Iris pigment epithelial cell (primary cell): ENCODE measurements at places on chromosomes 11 and 22.
A peak's percentile ranks its signal among the peaks of the same experiment; 100 is the strongest.

GRCh38 chr11:111194860-111195568 is 50.5 kb upstream of the POU2AF2 start:
- no peak for DNase-seq

DNA sequence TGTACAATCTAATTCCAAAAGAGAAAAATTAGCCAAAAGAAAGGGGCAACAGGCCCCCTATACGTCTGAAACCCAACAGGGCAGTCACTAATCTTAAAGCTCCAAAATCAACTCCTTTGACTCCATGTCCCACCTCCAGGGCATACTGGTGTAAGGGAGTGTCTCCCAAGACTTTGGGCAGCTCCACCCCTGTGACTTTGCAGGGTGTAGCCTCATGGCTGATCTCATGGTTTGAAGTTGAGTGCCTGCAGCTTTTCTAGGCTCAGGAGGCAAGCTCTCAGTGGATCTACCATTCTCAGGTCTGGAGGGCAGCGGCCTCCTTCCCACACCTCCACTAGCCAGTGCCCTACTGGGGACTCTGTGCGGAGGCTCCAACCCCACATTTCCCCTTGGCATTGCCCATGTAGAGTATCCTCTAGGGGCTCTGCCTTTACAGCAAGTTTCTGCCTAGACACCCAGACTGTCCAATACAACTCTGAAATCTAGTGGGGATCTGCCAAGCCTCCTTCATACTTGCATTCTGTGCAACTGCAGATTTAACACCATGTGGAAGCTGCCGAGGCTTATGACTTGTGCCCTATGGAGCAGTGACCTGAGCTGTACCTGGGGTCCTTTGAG is 94.5 kb downstream of the TRIM29 start:
- DNase-seq, result no peak

- no peak for DNase-seq
Measured at GRCh38 chr11:90542092-90542491, 319.2 kb upstream of the CHORDC1 start.

DNA sequence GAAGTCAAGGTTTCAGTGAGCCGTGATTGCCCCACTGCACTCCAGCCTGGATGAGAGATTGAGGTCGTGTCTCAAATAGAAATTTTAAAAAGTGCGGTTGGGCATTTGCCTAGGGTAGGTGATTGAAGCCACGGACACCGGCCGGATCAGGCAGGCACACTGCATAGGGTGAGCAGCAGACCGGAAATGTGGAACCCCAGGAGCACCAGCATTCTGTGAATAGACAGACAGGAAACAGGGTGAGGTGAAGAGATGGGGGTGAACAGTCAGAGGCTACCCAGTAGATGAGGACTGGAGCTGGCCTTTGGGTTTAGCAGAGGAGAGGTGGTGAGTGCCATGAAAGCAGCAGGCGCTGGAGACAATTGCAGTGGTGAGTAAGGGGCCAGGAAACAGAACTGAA is 43.5 kb downstream of the PPFIA1 start:
- no peak for DNase-seq

DNA sequence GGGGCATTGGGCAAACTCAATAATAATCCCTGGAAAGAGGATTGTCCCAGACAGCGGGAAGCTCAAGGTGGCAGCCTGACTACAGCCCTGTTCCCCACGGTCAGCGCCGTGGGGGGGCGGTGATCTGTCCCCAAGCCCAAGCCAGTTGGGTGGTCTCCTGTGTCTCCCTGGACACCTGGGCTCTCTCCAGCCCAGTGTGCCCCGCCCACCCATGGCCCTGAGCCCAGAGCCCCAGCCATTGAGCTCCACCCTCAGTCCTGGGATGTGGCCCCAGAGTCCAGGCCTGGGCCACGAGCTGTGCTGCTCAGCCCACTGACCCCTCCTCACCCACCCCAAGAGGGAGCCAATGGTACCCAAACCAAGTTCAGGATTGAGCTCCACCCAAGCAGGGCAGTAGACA is 27.9 kb upstream of the PDE2A start:
- no peak for DNase-seq

GRCh38 chr11:15941206-15941770 is 415.1 kb downstream of the SOX6 start:
- peak; percentile 23 for DNase-seq

DNA sequence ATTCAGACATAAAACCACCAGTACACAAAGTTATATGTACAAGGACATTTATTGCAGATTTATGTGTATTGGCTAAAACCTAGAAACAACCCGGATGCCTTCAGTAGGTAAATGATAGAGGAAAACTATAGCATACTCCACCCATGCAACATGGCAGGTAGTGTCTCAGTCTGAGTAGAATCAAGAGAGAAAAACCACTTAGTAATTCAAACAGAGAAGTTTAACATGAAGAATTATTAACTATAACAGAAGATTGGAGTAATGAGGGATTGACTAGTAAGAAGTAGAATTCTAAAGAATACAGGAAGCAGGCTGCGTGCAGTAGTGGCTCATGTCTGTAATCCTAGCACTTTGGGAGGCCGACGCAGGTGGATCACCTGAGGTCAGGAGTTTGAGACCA is 16.2 kb upstream of the SPTY2D1 start:
- DNase-seq, result no peak

DNA sequence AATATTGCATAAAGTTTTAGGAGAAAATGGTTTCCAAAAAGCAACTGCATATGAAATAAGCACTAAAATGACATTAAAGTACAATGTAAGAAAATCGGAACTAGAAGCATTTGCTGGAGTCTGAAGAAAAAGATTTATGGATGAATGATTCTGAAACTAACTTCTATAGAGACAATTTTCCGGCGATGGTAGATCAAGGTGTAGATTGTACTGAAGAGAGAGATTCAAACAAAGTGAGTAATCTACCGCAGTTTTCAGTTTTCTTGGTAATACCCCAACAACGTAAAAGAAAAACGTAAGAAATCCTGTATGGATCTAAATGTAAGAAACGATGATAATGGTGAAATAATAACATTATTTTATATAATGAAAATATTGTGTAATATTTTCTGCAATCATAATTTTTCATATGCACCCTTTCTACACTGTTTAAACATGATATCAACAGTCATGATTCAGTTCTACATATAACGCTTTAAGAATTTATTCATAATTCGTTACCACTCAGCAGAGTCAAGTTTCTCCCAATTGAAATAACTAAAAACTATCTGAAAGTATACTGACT is 1.8 kb upstream of the CDPF1 start:
- DNase-seq, result no peak

DNA sequence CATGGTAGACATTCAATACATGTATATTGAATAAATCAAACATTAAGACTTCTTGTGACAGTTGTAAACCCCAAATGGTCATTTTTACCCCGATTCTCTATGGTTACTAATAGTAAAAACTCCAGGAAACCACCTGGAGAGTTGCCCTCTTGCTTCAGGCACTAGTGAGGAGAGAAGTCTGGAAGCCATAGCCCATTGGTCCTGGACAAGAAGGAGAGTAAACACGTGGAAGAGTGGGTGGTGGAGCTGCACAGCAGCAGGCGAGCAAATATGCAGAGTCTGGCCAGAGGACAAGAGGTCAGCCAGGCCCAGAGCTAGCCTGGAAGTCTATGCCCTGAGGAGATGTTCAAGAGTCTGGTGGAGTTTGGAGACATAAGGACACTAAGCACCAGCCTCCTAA is 17.7 kb downstream of the DCHS1 start:
- peak; percentile 81 for DNase-seq

GRCh38 chr11:33575311-33575710 is 125.3 kb downstream of the C11orf91 start:
- DNase-seq, result no peak

- no peak for DNase-seq
Measured at GRCh38 chr11:131530407-131530806, 160.0 kb downstream of the NTM start.

DNA sequence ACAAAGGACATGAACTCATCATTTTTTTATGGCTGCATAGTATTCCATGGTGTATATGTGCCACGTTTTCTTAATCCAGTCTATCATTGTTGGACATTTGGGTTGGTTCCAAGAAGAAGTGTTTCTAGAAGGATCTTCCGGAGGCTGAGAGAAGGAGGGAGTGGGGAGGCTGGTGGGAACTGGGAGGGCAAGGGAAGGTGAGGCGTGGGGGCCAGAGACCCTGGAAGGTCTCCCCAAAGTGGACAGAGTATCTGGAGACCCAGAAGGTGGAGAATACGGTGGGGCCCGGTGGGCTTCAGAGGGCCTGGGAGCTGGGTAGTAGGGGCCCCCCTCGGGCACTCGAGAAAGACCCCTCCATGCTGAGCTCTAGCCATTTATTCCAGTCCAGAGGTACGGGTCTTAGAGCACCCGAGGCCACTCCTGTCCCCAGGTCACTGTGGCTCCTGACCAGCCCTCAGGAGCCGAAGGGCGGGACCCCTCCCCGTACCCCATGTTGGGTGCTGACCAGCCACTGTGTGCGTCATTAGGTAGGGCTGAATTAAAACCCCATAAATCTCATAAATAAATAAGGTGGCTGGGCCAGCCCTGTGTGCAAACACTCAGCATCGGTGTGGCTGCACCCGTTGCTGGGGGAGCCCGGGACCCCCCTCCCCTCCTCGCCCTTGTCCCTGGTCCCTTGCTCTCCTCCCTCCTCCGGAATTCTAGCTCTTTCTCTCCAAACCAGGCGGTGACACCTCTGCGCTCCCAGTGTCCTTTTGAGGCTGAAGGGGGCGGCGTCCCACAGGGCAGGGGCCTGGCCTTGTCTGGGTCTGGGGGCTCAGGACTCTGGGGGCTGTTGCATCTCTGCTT is 38.8 kb upstream of the MUC5AC start:
- no peak for DNase-seq

DNA sequence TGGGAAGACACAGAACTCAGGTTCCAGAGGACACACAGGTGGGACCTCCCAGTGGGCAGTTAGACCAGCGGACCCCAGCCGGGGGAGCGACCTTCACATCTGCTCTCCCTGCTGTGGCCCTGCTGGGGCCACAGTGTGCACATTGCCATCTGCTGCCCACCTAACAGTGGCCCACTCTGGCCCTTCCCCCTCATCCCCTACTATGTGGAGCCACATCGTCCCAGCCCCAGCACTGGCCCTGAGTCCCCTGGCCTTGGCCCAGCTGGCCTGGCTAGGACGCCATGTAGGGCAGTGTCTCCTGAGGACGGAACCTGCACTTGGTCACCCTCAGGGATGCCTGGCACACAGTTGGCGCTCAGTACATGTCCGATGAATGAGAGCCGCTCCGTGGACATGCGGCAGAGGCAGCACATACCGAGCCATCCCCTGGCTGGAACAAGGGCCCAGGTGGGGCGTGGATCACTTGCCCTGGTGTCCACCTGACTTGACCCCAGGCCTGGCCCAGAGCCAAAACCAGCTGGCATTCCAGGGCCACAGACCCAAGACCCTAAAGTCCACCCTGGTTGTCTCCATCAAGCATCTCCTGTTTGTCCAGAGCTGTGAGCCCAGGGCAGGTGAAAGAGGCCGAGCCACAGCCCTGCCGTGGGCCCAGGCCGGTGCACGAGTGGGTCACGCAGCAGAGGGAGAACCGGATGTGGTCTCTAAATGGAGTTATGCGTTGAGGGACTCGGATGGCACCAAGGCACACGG is 93.1 kb upstream of the FGF3 start:
- DNase-seq, result no peak

DNA sequence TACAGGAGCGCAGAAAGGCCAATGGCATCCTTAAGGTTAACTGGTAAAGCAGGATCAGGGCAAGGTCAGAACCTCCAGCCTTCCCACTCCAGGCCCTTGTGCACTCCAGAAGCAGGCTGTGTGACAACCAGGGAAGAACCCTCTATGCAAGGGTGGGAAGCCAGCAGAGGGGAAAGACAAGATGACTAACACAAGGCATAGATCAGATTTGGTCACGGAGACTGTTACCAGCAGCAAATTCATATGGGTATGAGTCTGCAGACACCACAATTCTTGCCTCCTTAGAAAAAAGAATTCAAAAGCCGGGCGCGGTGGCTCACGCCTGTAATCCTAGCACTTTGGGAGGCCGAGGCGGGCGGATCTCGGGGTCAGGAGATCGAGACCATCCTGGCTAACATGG is 39.8 kb upstream of the MTNR1B start:
- peak; percentile 3 for DNase-seq

GRCh38 chr11:113587308-113587739 is 112.1 kb upstream of the DRD2 start:
- DNase-seq, result no peak

DNA sequence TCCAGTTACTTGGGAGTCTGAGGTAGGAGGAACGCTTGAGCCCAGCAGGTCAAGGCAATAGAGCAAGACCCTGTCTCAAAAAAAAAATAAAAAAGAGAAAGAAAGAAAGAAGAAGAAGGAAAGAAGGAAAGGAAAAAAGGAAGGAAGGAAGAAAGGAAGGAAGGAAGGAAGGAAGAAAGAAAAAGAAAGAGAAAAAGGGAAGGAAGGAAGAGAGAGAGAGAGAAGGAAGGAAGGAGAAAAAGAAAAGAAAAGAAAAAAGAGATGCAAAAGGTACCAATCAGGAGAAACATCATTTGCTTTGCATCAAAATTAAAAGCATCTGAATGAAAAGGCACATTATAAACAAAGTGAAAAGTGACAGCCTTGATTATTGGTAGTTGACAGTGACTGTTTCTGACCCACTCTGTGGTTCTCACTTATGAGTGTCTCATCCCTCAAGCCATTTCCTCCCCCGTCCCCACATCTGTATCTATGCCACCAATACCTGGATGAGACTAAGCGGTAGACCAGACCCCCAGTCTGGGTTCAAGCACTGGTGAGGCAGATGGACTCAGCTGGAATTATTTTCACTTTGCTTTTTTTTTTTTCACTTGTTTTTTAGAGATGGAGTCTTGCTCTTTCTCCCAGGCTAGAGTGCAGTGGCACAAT is 33.0 kb upstream of the XBP1 start:
- DNase-seq, result no peak

DNA sequence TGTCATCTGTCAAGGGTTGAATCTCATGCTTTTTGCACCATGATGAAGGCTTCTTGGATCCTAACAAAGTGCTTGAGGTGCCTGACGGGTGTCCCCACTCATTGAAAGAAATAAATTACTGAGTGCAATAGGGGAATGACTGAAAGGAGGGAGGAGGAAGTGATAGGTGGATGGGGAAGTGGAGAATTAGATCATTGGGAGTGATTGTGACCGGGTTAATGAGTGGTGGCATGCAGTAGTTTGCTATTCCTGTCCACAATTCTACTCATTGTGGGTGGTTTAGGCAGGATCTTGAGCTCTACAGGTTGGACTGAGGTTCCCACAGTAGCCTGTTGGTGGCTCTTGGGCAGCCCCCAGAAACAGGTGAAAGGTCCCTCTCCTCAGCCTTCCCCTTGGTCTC is 44.3 kb downstream of the THAP12 start:
- DNase-seq, result no peak

GRCh38 chr22:24803064-24803542 is 2.9 kb upstream of the SGSM1 start:
- peak; percentile 26 for DNase-seq

- DNase-seq, result no peak
Measured at GRCh38 chr11:10092426-10092825, 201.6 kb downstream of the SBF2 start.
